Muscle of arm (tissue), 14 donors: ENCODE measurements at places on chromosomes 7 and 10.

DNA sequence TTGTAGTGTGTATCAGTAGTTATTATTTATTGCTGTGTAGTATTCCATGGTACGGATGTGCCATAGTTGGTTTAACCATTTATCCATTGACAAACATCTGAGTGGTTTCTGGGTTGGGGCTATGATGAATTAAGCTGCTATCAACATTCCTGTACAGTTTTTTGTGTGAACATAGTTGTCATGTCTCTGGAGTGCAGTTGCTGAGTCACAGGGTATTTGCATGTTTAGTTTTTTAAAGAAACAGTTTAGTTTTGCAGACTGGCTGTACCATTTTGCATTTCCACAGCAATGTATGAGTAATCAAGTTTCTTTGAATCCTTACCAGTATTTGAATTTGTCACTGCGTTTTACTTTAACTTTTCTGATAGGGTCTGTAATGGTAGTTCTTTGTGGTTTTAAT, 516.7 kb upstream of the CELF2 start:
- no peak for DNase-seq

GRCh38 chr7:134764365-134764764, 15.1 kb upstream of the CALD1 start:
- DNase-seq = no peak

- DNase-seq = no peak
Measured at GRCh38 chr7:115574681-115575291, 455.8 kb downstream of the TFEC start.

GRCh38 chr10:15335508-15335907, 35.6 kb downstream of the FAM171A1 start:
- no peak for DNase-seq

DNA sequence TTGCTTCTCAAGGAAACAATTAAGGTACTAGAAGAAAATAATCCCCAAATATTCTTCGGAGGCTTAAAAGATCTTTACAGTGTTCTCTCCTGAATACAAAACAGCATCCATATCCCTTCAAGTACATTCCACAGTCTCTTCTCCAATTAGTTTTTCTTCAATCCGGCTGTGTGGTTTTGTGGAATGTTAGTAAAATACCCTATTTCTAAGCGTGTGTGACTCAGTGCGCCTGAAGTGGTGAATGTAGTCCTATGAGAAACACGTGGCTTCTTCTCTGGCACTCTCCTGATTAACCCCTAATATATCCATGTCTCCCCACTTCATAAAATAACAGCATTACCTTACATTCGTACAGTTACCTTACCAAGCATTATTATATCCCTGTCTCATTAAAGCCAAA, 570.2 kb downstream of the ARL4A start:
- DNase-seq = no peak

- DNase-seq = no peak
Measured at GRCh38 chr10:10313149-10313835, 704.4 kb upstream of the CELF2 start.

GRCh38 chr10:8306685-8307364, 252.3 kb downstream of the GATA3 start:
- DNase-seq = no peak

DNA sequence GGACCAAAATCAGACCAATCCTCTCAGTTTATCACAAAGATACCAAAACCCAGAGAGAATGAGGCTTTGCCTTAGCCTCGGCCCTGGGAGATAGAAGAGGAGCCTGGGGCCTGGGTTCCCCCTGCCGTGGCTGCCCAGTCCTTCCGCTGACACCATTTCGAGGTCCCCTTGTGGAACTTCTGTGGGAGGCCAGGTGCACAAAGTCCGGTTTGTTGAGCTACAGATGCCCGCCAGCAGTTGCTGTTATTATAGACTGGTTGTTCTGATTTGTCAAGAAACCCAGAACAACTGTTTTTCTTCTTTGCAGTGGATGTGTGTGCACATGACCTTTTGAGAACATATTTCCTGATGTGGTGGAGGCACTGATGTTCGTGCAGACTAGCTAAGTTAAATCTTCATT, 47.6 kb downstream of the CUX1 start:
- DNase-seq = no peak

- DNase-seq = no peak
Measured at GRCh38 chr10:71394926-71395562, 1.7 kb upstream of the CDH23 start.

DNA sequence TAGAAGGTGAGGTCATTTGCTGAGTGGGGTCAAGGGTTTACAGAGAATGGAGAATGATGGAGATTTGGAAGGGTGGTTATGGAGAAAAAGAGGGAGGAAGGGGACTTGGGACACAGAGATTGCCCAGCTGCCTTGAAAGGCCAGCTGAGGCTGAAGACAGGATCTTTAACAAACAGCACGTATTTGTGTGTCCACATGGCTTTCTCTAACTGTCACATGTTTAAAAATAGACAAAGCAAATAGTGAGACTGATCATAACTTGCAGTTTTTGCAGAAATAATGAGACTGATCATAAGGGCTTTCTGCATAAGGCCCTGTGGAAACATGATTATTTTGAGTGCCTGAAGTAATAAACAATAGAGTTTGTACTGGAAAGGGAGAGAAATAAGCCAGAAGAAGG, 212.7 kb downstream of the HDAC9 start:
- DNase-seq = no peak

GRCh38 chr7:3080106-3080505, 36.4 kb upstream of the CARD11 start:
- no peak for DNase-seq

- no peak for DNase-seq
Measured at GRCh38 chr10:65396997-65397396, 1528.8 kb upstream of the LRRTM3 start.

GRCh38 chr10:27838361-27838760, 92.7 kb upstream of the MKX start:
- peak; percentile 46 for DNase-seq

DNA sequence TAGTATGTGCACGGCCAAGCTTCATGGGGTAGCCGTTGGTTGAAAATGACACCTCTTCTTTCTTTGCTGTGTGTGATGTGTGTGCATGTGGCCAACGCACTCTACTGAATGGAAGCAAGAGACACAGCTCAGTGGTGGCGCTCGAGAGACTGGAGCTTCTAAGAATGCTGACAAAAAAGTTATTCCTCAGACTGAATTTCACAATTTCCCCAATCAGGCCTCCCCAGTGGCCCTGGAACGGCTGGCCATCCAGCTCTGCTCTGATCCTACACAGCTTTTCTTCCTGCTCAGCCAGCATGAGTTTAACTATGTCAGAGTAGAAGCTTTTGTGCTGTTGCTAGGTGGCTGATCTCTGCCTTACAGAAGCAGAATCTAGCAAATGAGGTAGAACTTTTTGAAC, 186.7 kb upstream of the PLXDC2 start:
- DNase-seq = peak; percentile 87

GRCh38 chr7:48901966-48902365, 22.4 kb upstream of the CDC14C start:
- DNase-seq = no peak

DNA sequence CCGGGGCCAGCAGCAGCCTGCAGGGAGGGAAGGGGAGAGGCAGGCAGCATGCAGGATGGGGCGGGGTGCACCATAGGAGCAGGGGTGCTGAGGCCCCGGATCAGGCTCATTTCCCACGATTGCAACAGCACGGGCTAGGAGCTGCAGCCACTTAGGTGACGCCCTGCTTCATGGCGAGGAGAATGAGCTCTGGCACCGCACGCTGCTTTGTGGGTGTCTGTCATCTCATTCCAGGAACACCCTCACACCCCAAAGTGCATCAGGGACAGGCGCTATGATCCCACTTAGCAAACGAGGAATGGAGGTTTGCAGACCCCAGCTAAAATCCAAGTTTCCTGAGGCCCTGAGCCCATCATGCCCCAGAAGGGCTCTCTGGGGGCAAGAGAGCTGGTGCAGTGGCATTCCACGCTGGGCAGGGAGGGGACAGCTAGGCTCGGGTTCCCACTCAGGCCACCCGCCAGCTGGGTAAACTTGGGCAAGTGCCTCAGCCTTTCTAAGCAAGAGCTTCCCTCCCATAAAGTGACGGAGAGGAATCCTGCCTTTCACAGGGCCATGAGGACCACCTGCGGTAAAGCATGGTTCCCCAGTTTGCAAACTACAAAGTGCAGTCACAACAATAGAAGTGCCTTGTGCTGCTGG, 9.3 kb downstream of the KCNH2 start:
- DNase-seq = no peak

DNA sequence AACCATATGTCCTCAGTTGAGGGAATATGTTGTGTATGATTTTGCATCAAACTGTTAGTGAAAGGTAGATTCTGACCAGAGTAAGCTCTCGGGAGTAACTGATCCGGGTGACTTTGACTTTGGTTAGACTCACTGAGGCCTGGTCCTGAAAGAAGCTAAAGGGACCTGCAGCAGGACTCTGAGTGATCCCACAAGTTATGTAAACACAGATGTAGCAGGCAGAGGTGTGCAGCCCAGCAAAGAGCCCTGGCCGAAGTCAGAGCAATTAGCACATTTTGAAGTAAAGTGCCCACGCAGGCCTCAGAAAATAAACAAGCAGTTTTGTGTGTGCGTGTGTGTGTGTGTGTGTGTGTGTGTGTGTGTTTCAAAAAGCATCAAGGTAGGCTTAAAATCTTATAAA, 245.6 kb upstream of the FERD3L start:
- no peak for DNase-seq

DNA sequence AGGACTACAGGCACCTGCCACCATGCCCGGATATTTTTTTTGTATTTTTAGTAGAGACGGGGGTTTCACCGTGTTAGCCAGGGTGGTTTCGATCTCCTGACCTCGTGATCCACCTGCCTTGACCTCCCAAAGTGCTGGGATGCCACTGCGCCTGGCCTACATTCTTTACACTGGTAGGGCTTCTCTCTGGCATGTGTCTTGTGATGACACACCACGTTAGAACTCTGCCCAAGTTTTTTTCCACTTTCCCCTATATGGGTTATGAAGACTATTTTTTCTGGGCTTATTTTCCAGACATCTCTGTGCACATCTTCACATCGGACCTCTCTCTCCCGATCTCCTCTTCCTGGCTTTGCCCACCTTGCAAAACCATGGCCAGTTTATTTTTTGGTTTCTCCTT, 10.7 kb downstream of the FAM200A start:
- DNase-seq = no peak

- DNase-seq = no peak
Measured at GRCh38 chr7:135681762-135682161, 19.4 kb downstream of the STMP1 start.

DNA sequence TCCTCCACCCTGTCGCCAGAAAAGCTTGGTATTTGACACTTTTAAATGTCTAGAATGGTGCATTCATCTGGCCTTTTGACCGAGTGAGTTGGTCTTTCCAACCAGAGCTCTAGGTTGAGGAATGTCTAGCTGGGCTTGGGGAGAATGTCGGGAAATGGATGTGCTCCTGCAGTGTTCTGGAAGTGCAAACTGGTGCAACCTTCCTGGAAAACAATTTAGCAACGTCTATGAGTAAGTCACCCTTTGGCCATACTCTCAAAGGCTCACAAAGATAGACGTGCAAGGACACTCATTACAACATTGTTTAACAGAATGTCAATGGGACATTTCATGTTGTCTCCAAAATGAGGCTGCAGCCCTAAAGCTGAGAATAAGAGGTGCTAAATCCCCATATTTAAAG, 12.2 kb upstream of the NMT2 start:
- no peak for DNase-seq

DNA sequence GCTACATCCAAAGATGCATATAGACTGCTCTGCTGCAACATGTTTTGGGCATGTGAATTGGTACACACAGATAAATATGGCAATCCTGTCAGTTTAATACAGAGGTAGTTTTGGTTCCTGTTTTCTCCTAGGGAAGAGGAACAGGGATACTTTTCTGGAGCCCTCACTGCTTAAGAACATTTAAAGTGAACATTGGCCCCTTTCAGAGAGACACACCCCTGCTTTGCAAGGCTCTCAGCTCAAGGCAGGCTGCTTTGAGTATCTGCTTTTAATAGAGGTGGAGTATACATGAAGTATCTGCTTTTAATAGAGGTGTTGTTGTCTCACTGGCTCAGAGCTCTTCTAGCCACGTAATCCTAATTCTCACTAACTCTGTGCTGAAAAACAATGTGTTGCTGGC, 38.9 kb downstream of the CYP51A1 start:
- DNase-seq = no peak

DNA sequence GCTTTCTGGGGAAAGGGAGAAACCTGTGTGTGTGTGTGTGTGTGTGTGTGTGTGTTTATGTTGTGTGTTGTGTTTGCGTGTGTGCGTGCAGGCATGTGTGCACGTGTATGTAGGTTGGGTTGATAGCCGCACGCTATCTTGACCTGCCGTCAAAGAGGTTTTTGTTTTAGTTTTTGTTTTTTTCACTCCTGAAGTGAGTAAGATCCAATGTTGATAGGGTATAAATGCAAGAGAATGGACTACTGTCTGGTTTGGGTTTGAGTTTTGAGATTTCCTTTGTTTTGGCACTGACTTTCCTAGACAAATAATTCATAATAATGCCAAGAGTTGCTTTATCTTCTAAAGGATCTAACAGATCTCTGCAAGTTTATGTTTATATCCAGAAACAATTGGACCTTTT, 27.8 kb downstream of the POU6F2 start:
- no peak for DNase-seq

DNA sequence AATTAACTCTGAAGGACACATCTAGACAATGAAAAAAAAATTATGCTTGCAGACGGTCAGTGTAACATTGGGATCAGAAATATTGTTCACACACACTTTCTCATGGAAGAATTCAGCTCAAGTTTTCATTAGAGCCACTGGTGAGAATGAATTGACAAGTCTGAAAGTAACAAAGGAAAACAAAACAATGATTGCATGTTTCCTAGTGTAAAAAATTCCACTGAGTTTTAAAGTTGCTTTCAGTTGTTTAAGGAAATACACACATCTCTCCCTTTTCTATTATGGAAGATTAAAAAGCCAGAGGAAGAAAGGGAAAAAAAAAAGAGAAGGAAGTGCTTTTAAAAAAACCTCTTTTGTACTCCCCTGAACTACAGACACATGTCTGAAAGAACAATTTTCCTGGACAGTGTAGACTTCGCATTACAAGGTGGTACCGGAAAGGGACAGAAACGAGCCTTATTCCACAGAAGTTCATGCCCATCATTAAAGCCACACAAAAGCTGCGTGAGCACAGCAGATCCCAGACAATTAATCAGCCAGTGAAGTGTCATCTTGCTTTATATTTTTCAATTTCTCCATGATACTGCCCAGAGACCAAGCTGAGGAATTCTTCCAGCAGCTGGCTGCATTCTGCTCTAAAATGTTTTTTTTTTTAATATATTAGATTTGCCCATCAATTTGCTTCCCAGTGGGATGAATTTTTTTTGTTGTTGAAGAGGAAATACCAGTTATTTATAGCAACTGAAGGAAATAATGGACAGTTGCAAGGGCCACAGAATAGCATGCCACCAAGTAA, 294.8 kb downstream of the DOCK4 start:
- no peak for DNase-seq

DNA sequence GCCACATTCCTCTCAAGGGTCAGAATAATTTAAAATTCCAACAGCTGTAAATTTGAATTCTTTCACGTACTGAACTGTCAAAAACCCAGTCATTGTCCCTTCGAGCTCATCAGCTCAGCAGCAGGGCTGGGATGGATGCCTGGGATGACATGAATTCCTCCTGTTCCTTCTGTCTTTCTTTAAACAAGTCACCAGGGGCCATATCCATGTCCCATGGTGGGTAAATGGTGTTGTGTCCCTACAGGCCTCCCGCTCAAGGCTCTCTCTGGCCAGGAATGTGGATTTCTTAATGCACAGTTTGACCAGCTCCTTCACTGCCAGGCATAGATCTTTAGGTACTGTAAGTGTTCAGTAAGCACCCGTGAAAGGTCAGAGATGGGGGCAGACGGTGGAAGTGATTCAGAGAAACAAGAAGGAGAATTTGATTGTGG, 13.8 kb upstream of the TECPR1 start:
- DNase-seq = no peak
